ENCODE measurements at places on chromosomes 7 and 10. TPM values are rescaled to one million over a fixed set of nuclear protein-coding genes. Genes with fewer than 3 reads are reported as not detected.

DNA sequence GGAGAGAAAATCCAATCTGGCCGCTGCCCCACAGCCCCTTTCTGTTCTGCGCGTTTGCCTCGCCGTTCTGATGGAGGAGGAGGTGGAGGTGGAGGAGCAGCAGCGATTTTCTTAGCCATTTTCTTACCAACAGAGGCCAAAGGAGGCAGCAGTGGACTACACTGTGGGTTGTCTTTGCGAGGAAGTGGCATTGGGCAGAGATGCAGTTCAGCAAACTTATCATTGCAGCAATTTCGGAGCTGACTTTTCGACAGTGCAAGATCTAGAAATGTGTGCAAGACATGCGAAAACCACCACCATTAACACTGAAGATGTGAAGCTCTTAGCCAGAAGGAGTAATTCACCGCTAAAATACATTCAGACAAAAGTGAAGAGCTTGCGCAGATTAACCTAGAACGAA is 1.9 kb upstream of the ARL4A start:
- peak; percentile 7 for DNase-seq

DNA sequence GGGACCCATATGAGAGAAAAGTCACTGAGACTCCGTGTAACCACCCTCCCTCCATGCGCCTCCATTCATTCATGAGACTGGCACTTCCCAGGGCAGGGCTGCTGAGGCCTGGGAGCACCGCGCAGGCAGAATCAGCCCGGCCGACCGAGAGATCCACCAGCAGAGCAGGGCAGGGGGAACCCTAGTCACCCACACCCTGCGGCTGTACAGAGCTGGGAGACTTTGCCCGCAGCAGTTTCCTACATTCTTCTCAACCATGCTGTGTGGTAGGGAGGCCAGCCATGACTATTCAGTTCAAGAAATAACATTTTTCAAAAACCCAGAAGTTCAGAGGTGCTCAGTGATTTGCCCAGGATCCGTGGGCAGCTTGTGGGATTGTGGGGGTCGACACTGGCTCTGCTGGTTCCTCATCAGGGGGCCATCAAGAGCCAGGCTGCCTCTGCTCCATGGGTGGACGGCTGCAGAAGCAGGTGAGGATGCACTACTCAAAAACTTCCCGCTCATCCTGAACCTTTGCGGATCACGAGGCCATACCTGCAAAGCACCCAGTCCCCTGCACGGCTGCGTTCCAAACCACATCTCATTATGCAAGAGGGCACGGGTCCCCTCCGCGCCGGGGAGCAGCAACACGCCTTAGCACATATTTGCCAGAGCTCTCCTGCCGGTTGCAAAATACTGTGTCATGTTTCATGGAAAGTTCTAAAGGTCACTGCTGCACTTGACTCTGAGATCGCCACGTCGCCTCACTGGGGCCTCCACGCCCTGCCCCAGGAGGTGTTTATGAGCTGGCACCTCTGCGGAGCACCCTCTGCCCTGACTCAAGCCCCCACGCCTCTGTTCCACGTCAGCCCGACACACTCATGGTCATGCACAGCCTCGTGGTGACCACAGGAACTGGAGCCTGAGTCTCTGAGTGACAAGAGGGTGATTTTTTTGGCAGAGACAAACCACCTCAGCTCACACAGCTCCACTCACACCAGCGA is 132.0 kb downstream of the PRKAG2 start:
- peak; percentile 87 for DNase-seq

GRCh38 chr10:15242261-15242840 is 73.9 kb upstream of the NMT2 start:
- no peak for DNase-seq

DNA sequence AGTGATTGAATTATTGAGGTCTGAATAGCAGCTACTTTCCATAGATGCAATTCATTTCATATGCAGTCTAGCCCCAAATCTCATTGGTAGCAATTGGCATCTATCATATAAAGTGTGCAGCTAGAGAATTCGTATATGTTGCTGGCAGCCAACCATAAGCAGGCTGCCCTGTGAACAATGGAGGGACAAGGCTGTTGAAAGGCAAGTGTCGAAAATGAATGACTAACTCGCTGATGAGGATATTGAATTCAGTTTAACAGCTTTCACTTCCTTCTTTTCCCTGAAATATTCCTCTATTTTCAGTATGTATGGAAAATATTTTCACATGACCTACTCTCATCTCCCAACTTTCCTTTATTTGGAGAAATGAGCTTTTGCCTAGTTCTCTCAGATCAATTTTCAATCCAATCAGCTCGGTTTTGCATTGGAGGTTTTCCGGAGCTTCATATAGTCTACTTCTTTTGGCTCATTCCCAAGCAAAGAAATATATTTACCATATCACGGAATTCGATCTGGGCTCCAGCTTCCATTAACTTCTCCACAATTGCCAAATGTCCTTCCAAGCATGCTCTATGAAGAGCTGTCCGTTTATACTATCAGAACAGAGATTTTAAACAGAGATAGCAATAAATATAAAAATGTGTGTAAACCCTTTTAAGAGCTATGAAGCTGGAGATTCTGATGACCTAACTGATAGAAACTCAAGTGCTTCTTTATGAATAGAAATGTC is 3.5 kb downstream of the ANKRD1 start:
- no peak for DNase-seq

GRCh38 chr10:102491136-102491535 is 11.4 kb downstream of the ACTR1A start:
- no peak for DNase-seq

KEL gene
- not detected for total RNA-seq

FKBP6 gene
- total RNA-seq: not detected
